SW 1271 (cell line): ENCODE measurements at places on chromosomes 5 and 9.

DNA sequence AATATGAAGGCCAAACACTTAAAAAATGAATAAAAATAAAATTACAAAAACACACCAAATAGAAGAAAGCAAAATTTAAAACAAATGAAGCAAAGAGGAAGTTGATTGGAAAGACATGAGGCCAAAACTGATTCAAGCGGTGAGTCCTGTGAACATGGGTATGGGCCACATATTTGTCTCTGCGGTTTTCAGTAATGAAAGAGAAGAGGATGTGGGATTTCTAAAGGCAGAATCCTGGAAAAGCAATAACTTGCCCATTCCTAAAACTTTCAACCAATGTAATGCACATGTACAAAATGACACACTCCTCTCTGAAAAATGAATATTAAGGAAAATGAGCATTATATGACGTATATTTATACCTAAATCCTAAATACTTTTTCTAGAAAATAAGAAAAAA lies 263.7 kb downstream of the SEMA5A start:
- DNase-seq, result no peak

DNA sequence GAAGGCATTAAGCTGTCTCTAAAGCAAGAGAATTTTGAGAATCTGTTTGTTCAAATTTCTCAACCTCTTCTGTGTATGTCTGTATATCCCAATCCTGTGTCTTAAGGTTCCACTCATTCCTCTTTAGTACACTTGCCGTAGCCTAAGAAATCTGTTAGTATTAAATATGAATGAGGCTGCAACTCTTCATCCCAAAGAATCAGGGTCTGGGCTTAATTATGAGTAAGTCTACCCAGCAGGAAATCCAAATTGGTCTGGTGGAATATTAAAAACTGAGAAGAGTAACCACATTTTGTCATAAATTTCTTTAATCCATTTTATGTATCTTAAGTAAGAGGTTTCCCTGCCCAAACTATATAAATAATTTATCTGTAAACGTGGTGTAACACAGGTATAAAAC lies 1171.2 kb downstream of the CDH12 start:
- DNase-seq, result no peak

DNA sequence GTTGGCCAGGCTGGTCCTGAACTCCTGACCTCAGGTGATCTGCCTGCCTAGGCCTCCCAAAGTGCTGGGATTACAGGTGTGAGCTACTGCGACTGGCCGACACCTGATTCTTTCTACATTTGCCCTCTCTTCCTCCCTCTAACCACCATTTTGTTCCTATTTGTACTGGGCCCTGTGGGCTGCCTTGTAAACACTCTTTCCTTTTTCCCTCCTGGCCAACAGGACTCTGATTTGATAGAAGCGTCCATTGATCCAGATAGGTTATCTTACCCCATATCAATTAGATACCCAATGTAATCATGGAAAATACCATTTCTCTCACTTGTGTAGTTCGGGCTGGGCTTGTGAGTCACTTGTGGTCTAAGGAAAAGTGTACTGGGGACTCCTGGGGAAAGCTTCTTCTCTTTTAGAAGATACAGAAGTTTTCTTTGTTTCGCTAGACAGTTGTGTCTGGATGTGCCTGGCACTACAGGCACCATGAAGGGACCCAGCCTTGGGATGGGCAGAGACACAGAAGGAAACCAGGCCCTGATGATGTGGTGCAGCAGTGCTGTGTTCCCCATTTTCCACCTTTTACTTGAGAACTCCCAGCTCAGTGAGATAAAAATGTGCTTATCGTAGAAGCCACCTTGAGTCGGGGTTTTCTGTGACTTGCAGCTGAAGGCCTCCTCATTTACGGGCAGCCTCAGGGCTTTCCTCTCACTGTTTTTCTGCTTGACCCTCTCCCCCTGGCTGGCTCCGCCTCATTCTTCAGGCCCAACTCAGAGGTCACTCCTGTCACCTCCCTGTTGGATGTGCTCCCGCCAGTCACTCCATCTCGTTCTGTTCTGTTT lies 32.8 kb upstream of the CPEB4 start:
- no peak for DNase-seq

DNA sequence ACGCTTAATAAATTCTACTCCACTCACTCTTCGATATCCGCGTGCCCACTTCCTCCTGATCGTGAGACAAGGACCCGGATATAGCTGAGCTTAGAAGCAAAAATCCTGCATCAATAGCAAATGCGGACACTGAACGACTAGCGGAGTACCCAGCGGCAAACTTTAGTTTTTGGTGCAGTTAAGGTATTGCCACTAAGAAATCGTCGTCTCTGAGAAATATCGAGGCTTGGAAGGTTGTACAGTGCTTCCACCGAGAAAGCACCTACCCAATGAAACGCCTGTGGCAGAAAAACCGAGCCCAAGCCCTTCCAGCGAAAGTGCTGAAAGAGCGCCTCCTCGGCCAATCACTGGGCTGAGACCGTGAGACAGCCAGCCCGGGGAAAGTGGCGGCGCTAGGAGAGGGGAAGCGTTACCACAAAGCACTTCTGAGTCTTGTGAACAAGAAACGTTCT lies 32.2 kb downstream of the ANXA2R start:
- peak; percentile 93 for DNase-seq

- DNase-seq, result peak; percentile 29
These were observed 339.2 kb downstream of the ADAMTS6 start for GRCh38 chr5:65142511-65143011.

DNA sequence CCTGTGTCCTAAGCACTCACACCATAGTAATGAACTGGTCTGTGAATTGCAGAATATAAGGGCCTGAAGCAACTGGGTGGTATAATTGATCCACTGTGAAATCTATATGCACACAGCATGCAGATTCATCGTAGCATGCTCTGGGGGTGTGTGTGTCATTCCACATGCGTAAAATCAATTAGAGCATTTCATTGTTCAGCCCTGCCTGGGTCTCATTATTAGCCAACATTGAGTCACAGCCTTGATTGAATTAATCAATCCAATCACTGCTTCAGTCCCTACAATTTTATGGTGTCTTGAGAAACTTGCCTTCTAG lies 248.0 kb downstream of the ADAMTSL1 start:
- DNase-seq, result no peak

DNA sequence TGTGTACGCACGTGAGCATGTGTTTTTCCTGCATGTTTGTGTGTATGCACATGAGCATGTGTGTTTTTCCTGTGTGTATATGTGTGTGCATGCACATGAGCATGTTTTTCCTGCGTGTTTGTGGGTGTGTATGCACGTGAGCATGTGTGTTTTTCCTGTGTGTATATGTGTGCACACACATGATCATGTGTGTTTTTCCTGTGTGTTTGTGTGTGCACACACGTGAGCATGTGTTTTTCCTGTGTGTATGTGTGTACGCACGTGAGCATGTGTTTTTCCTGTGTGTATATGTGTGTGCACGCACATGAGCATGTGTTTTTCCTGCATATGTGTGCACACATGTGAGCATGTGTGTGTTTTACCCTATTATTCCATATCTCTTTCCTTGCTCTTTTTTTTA lies 205.9 kb downstream of the TRIO start:
- DNase-seq, result no peak

GRCh38 chr5:157351802-157352092 lies 85.8 kb downstream of the CYFIP2 start:
- no peak for DNase-seq

DNA sequence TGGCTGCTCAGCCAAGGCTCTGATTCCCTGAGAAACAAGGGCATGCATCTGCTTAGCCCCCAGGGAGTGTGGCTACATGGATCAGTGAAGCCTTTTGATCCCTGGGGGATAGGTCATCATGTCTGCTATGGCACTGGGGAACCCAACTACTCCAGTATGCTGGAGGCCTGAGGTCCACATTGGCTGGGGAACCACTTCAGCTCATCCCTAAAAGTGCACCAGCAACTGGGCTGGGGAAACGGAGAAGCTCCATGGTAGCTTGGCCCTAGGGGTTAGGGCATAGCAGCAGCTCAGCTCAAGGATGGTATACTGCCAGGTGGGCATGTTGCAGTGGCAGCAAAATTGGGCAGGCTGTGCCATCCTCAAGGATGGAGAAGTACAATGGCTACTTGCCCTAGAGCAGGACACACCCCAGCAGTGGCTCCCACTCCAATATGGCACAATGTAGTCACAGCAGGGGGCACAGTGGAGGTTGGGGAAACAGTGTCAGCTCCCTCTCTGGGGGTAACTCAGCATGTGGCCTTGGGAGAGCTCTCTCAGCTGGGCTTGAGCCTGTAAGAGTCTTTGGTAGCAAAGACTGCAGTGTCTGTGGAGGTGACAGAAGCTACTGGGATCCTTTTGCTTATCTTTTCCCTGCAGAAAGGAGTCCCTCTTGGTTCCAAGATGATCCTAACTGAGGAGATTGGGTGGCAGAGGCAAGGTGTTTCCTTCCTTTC lies 111.5 kb upstream of the FSTL4 start:
- DNase-seq, result no peak

- DNase-seq, result no peak
These were observed 61.0 kb downstream of the IPPK start for GRCh38 chr9:92608909-92609445.

DNA sequence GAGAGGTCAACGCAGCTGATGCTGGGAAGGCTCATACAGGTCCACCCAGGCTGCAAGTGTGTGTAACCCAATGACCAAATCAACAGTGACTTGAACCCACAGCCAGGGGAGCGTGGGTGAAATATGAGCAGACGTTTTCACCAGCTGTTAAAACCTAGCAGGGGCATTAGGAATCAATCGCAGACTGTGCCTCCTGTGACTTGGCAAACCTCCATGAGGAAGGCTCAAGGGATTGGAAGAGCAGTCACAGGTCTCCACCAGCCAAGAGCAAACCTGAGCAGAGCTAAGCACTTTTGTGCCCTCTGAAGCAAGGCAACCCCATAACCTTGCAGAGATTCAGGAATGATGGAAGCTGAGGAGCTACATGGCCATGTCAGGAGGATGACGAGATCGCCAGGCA lies 25.5 kb downstream of the INSYN2B start:
- DNase-seq, result no peak

DNA sequence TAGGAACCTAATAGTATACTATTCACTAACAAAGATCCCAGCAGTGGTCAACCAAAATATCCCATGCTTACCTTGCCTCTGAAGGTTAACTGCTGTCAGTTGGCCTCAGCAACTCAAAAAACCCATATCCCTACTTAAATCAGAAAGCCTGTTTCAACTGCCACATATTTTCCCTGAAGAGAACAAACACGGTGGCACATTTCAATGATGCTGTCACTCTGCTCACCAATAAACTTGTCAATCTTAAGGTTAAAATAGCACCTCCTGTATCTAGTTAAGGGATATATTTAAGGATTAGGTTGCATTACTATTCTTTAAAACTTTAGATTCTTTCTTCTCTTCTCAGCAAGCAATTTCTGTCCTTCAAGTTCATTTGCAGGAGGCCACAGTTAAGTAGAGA lies 986.9 kb downstream of the CDH18 start:
- no peak for DNase-seq

DNA sequence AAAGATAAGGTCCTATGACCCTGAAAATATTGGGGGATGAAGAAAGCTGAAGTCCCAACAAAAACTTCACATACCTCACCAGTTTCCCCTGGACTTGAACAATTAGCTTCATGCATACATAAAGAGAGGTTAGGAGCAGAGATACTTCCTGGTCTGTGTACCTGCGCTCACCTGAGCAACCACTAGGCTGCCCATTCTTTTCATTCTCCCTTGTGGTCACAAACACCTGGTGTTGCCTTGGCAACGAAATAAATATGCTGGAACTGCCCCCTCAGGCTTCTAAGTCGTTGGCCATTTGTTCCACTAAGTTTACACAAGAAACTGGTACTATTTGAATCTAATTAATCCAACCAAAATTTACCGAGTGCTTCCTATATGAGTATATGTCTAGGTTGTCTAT lies 18.1 kb downstream of the OTP start:
- DNase-seq, result peak; percentile 19

- no peak for DNase-seq
These were observed 90.6 kb downstream of the HOMER1 start for GRCh38 chr5:79423296-79423695.

DNA sequence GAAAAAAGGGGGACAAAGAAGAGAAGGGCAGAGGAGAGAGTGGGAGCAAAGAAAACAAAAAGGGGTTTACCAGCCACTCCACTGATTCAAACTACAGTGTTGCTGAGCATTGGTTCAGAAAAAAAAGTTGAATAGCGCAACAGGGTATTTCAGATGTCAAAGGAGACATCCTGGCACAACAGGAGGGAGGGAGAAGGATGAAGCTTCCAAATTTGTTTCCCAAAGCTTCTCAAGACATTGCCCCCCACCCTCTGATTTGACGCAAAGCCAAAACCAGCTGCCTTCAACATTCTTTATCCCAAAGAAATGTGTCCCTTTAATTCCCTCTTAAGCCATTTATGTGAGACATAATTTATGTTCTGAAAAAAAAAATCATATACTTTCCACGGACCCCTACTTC lies 105.5 kb upstream of the TNC start:
- no peak for DNase-seq

DNA sequence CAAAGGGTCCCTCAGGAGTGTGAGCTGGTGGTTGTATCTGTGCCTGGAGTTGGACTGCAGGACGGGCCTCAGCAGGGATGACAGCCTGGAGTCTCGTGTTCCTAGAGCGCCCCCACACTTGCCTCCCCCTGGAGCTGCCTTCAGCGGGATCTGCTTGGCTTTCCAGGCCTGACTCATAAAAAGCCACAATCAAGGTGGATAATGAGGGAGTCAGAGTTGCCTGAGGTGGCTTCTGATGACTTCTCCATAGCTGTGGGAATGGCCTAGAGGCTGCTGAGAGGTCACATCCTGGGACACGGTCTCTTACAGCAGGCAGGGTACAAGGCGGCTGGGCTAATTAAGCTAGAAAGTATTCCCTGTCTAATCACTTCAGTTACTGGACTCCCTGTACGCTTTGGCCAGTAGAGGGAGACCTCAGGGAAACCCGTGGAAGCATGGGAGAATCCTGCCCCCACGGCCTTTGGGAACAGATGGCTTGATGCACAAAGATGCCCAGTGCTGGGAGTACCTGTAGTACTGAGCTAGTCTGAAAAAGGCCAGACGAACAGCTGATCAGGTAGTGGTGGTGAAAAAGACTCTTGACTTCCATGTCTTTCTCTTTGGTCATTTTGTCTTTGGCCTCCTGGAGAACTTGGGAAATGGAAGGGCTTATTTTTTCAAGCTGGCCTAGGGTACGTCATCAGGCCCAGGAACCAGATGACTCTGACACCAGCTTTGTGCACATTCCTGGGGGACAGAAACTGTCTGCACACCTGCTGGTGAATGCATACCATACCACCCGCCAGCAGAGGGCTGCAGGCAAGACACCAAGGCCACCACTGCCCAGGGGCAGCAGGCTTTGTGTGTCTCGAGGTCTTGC lies 16.1 kb upstream of the FRRS1L start:
- DNase-seq, result no peak

DNA sequence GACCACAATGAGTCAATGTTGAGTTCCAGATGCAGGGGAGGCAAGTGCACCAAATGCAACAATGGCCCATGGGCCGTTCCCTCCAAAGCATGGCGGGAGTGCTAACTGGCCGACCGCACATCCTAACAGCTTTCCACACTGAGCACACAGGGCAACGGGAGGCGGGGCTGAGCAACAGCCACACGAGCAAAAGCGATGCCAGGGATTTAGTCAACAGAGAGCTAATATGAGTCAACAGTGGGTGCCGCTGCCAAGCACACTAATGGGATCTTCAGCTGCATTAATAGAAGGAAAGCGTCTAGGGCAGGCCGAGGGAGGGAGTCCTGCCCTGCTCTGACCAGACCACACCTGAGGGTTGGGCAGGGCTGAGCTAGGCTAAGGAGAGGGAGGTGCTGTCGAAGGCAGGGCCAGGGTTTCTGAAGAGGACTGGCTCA lies 4.6 kb downstream of the EPB41L4B start:
- no peak for DNase-seq

- DNase-seq, result no peak
These were observed 68.7 kb upstream of the UNC5A start for GRCh38 chr5:176741561-176742211.

GRCh38 chr5:141785711-141786110 lies 92.5 kb downstream of the PCDH1 start:
- no peak for DNase-seq
